ENCODE measurements at places on chromosomes 13 and 19.

DNA sequence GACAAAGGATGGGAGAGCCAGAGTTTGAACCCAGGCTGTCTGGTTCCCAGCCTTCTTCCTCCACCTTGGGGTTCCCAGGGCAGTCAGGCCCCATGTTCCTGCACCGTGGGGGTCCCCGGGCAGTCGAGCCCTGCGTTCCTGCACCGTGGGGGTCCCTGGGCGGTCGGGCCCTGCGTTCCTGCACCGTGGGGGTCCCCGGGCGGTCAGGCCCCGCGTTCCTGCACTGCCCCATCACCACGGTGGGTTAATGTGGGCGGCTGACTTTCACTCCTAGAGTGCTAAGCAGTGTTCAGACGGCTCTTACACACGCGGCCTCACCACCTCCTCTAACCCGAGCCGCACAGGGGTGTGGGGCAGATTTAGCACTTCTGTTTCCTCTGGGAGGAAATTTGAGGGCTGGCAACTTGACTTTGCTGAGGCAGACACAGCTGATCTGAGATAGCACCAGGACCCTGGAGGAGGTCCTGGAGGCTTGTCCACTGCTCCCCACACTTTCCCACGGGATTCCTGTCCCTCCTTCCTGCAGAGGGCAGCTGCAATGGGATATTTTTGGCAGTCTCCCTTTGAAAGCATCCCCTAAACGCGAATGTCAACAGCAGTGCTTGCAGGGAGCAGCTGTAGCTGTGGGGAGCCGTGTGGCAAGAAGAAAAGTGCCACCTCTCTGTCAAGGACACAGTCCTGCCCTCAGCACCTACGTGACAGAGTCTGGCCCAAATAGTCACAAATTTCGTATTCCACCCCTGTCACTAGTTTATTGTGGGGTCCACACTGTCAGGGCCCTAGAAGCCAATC, 239.4 kb downstream of the TEX29 start:
- no peak for DNase-seq

DNA sequence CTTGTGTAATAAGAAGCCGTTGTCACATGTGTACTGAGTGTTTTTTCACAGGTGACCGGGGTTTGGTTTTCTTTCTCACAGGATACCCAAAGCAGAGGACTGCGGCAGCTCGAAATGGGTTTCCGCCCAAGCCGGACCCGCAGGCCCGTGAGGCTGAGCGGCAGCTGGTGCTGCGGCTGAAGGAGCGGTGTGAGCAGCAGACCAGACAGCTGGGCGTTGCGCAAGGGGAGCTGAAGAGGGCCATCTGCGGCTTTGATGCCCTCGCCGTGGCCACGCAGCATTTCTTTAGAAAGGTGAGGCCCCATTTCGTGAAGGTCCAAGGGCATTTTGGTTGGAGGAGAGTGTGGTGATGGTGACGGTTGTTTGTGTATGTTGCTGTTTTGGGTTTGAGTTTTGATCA, 236.3 kb downstream of the SLC7A1 start:
- DNase-seq: no peak

- no peak for DNase-seq
Observed at GRCh38 chr19:38162094-38162493, 61.9 kb downstream of the DPF1 start.

DNA sequence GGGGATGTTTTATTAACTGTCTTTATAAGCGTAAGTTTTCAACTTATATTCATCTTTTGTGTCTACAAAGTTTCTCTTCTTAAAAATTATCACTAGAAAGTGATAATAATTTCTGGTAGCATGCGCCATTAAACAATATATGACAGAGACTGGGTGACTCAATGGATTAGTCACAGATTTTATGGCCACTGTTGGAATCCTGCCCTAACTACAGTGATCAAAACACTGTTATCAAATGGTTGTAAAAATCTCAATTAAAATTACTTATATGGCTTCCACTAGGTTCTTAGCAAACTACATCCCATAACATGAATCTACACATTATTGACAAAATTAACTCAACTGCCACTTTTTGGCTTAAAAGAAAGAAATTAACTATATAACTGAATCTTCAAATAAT, 350.0 kb downstream of the DACH1 start:
- no peak for DNase-seq
